ENCODE measurements at places on chromosomes 2 and 18.

DNA sequence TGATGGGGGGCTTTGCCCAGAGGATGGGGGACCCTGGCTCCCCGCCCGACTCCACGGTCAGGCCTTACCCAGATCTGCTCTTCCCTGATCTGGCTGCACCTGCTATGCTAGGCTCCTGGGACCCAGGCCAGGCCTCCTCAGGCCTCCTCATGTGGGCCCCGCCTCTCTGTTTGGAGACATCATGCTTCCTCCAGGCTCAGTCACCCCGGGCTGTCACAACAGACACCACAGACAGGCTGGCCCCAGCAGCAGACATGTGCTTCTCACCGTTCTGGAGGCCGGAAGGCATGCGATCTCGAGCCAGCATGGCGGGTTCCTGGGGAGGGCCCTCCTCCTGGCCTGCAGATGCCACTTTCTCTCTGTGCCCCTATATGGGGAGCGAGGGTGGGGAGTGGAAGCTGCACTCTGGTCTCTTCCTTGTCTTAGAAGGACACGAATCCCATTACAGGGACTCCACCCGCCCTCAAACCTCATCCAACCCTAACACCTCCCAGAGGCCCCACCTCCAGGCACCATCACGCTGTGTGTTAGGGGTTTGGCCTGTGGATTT lies 10.8 kb upstream of the NEU4 start:
- no peak for DNase-seq

DNA sequence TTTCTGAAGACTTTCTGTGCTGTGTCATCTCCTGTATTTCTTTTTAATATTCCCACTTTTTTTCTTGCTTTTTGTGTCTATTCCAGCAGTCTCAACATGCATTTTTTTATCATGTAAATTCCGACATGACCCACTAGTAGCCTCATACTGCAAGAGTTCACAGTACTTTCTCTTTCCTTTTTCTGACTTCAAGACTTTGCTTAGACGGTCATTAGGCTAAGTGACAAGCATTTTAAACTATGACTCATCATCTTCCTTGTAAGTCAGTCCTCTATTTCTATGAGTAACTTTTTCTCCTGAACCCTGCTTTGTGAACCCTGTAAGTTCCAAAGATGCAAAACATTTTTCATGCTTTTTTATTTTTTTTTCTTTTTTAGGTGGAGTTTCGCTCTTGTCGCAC lies 381.2 kb downstream of the TXNL1 start:
- no peak for DNase-seq

DNA sequence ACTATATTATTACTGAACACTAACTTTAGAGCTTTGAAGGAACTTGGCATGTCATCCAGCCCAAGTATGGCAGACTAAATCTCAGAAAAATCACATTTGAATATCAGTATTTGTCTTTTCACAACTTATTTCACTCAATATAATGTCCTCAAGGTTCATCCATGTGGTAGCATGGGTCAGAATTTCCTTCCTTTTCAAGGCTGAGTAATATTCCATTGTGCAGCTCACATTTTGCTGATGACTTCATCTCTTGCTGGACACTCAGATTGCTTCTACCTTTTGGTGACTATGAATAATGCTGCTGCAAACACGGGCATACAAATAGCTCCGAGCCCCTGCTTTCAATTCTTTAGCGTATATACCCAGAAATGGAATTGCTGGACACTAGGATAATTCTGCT lies 46.7 kb downstream of the RPL31 start:
- no peak for DNase-seq

- no peak for DNase-seq
Observed at GRCh38 chr2:88614497-88615157, 12.6 kb downstream of the EIF2AK3 start.

- no peak for DNase-seq
Observed at GRCh38 chr2:206740800-206741199, 22.6 kb upstream of the DYTN start.

DNA sequence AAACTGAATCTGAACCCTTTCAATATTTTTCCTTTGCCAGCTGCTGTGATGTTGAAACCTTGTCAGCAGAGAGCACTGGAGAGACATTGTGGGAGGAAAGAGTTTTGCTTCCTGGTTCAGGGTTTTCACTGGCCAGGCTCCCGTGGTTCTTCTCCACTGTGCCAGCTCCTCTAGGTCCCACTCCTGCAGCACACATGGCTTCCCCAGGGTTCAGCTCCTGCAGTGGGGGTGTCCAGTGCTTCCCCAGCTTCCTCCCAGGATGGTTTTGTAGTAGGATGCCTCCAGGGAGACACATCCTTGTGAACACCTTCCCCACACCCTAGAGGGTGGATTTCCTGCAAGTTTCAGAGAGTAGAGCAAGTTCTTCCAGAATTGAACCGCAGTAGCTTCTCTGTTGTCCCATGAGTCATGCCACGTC lies 24.0 kb upstream of the SULT1C3 start:
- DNase-seq: no peak

- DNase-seq: no peak
Observed at GRCh38 chr2:237122214-237122666, 36.6 kb downstream of the COPS8 start.

DNA sequence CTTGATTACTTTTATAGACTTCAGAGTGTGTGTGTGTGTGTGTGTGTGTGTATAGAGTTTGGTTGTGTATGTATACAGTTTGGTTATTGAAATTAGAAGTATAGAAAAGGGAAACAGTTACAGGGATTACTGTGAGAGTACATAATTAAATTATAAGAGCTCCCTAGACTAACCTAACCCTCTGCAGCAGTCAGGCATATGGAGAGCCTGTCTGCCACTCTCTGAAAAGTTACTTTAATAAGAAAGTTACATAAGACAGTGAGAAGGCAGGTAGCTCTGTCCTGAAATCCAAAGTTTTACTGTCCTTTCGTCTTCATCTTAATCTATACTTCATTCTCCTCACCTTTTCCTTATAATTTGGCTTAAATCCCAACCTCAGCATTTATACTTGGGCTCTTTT lies 71.5 kb upstream of the EPB41L5 start:
- no peak for DNase-seq

DNA sequence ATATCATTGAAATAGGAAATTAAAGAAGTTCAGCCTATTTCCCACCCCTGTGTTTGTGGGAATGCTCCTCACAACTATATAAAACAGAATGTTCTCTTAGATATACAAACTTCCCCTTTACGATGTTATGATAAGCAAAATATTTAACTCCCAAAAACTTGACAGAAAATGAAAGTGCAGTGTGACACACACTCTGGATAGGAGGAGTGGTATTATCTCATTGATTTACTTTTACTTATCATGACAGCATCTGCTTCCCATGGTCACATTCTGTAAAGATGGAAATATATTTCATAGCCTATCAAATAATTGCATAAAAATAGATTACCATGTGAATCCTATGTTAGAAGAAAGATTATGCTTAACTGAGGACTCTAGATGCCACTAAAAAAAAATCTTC lies 96.6 kb upstream of the STK17B start:
- DNase-seq: no peak

DNA sequence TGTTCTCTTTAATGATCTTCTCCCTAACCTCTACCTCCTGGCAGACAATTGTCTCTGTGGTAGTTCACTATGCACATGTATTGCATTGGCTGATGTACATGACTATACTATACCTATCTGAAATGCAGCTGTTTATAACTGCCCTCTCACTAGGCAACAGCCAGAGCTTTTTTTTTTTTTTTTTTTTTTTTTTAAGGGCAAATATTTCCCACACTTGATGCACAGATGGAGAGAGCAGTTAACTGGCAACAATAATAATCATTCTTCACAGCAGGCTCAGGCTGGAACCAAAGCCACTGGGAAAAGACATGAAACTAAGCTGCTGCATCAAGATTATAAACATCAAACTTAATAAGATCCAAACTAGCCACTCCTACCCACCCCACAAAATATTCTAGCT lies 707.7 kb downstream of the LRP1B start:
- no peak for DNase-seq

GRCh38 chr18:64116571-64117175 lies 32.2 kb downstream of the LINC00305 start:
- no peak for DNase-seq

DNA sequence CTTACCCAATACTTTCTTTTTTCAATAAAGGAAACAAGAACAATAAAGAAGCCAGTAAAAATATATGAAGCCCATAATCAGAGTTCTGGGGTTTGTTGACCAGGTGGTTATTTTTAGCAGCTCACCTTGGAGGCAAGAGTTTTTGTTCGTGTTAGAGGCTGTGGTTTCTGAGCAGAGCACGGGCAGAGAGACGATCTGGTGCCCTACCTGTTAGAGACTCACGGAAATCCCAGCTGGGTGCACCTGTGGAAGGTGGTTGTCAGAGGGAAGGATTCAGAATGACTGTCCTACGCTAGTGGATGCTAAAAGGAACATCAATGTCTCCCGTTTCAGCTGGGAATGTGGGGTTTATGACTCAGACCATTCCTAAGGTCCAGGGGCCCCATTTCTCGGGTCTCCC lies 87.6 kb downstream of the NRP2 start:
- DNase-seq: no peak

GRCh38 chr18:32439802-32440201 lies 30.9 kb downstream of the GAREM1 start:
- no peak for DNase-seq

DNA sequence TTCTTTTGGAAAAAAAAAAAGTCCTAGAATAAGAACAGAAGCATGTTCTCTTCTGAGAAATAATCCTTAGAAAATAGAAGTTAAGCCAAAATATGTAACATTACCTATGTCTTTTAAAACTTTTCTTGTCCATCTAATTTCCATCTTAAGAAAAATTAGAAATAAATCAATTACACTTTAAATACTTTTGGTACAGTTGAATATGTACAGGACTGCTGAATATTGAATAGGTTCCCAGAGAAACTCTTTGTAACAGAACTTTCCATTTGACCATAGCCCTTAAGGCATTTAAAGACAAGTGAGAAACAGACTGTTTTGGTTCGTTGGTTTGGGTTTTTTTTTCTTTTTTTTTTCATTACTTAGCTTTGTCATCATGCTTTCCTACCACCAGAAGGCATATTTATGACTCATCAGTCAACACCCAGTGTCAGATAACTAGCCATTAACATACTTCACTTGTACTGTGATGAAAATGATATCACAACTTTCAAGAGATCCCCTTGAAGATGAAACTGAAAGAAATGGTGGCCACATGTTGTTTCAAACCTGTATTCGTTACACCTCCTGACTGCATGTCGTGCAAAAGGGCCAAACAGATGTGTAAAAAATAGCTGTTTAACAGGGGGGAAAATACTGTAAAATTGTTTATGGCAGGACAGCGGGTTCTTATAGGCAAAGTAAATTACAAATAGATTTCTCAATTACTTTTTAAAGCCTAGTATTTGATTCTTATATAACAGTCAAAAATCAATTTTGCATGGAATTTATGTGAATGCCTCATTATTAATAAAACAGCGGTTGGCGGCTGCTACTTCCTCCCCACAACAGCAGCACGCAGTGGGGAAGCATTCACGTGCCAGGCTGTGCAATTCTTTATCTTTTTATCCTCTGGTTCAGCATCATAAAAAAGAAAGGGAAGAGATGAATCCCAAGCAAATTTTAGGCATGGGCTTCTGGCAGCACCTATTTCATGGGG lies 280.7 kb upstream of the HNRNPA3 start:
- DNase-seq: no peak

DNA sequence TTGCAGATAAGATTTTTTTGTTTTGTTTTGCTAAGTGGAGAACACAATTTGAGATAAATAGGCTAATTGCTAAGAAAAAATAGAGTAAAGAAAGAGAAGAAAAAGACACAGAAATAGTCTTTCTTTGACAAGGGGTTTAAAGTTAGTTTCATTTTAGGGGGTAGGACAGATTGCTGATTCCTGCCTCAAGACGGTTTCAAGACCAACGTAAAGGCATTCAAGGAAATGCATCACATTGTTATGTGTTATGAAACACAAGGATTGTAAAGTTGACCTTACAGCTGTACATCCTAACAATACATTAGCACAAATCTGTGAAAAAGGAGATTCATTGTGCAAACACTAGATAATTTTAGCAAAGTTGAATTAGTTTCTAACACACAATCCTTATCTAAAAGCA lies 22.7 kb upstream of the ETAA1 start:
- DNase-seq: no peak

GRCh38 chr18:59202258-59202820 lies 17.6 kb upstream of the GRP start:
- no peak for DNase-seq

GRCh38 chr2:127414638-127415592 lies 3.3 kb upstream of the PROC start:
- DNase-seq: no peak

DNA sequence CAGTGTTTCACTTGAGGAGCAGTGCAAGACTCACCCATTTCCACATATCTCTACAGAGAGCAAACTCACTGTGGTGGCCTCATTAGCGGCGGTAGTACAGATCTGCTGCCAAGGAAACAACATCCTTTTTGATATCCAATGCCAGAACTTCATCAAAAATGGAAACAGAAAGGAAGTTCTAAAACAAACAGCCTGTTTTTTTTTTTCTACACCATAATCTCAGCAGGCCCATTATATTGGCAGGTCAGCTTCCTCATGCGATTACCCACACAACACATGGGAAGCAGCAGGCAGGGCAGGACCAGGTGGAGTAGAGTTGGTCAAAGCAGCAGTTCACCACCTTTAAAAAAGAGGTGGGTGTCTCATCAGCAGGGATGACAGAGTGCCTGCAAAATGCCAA lies 678.9 kb upstream of the CELF4 start:
- no peak for DNase-seq

DNA sequence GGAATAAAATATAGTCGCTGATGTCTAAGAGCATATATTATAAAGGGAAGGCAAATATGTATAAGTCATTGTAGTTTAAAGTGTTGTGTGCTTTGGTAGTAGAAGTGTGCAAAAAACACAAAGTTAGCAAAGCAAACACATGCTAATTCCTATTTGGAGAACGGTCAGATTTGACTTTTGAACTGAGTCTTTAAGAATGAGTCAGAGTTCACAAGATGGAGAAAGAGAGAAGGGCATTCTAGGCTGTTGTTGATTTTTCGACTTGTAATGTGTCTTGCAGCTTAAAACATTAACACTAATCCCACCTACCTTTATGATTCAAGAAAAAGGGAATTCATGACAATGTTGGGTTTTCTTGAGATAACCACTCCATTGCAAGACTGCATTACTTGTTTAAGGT lies 98.1 kb downstream of the CRIM1 start:
- no peak for DNase-seq

- DNase-seq: no peak
Observed at GRCh38 chr2:42860319-42861094, 68.1 kb upstream of the HAAO start.

All from GOT3 (cell line).